MM.1S (cell line): ENCODE measurements at places on chromosomes 6 and 20.

DNA sequence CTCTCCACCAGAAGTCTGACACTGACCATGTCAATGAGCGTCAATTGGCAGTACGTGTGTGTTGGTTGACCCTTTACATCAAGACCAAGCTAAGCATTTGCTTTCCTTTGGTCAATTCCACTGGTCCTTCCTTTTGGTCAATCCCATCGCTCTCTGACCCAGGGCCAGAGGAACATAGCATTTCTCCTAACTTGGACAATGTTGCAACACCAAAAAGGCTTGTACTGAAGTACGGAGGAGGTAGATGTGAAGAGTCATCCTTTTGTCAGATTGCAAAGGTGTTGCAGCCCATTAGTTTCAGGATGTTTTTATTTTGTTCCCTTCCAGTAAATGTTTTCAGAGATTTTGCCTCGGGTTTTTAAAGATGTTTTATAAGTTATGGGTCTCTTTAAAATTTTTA is 24.6 kb downstream of the EDN1 start:
- no peak for DNase-seq

- DNase-seq: peak; percentile 55
Measured at GRCh38 chr6:32974016-32974333, 5.6 kb downstream of the BRD2 start.

GRCh38 chr6:20875369-20875963 is 341.2 kb downstream of the CDKAL1 start:
- no peak for DNase-seq

- DNase-seq: no peak
Measured at GRCh38 chr6:136318676-136319075, 29.0 kb upstream of the BCLAF1 start.

DNA sequence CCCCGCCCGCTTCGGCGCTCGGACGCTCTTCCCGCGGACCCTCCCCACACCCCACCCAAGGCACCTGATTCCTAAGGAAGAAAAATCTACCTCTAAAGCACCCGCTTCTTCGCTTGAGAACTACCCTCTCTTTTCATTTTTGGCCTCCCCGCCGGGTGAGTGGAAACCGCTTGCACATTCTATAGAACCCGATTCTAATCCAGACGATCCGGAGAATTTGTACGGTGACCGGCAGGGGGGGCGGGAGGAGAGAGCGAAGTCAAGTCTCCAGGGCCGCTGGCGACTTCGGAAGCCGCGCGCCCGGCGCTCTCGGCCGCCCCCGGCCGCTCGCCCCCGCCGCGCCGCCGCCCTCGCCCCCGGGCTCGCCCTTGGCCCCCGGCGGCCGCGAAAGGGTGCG is at the start of gene RBM24:
RBM24 (plus strand) TSS at position 262 of the 397 bp plus-strand sequence. CDS start 221 bp downstream, outside the sequence.
- DNase-seq: peak; percentile 45

GRCh38 chr20:1664911-1665310 is 7.3 kb upstream of the SIRPG start:
- DNase-seq: no peak
